ENCODE measurements at places on chromosomes 4 and X.

- no peak for DNase-seq
These were observed 103.3 kb upstream of the ANK2 start for GRCh38 chr4:112946127-112946526.

DNA sequence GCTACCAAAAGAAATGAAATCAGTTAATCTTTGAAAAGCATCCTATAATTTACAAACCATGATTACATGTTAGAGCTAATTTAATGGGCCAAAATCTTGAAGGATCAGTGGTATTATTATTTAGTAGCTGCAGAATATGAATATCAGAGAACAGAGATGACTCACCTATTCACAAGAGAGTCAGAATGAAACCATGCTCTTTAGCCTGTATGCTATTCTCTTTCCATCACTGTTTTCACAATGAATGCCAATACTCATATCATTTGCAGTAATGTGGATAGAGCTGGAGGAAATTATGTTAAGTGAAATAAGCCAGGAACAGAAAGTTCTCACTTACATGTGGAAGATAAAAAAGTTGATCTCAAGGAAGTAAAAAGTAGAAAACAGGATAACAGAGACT, 414.1 kb downstream of the CENPC start:
- DNase-seq, result no peak

DNA sequence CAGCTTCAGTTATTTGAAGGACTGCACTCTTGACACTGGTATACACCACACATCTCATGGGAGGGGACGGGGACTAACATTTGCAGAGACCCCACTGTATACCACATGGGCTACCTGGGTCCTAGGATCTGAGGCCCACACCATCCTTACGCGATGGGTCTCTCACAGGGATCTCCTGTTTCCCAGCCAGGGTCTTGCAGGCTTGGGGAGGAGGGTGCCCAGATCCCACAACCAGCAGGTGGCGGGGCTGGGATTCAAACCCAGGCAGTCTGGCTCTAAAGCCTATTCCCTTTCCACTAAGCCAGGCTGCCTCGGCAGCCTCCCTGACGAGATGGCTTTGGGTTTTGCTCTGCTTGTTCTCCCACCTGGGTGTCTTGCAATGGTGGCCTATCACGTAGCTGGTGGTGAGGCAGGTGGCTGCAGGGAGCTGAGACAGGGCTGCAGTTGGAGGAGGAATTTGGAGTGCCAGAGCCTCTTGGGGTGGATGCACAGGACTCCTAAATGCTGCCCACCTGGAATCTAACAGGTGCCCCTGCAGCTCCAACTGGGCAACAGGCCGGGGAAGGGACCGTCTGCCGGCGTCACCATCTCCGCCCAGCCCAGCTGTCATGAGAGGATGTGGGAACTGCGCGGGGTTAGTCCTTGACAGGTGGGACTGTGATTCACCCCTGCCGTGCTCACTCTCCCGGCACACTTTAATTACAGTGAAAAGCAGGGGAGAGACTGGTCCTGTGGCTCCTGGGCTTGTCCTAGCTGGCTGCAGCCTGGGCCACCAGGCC, 110.7 kb downstream of the PSAPL1 start:
- no peak for DNase-seq

- no peak for DNase-seq
These were observed 348.3 kb downstream of the ARHGAP24 start for GRCh38 chr4:85823295-85823694.

GRCh38 chr4:3148926-3149325, 74.4 kb downstream of the HTT start:
- no peak for DNase-seq

DNA sequence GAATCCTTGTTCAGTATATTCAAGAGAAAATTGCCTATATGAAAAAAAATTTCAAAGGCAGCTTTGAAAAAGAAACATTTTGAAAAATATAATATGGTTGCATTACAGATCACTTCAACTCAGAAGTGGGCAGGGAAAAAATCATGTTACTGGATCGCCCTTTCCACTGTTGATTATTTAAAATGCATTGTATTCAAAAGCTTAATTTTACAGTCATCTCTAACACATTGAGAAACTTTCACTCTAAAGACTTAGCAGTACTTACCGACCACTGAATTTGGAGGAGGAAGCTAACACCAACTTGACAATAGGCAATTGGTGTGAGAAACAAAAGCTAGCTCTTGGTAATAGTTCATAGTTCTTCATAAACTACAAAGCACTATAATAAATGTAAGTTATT, 101.9 kb downstream of the CEP135 start:
- no peak for DNase-seq

DNA sequence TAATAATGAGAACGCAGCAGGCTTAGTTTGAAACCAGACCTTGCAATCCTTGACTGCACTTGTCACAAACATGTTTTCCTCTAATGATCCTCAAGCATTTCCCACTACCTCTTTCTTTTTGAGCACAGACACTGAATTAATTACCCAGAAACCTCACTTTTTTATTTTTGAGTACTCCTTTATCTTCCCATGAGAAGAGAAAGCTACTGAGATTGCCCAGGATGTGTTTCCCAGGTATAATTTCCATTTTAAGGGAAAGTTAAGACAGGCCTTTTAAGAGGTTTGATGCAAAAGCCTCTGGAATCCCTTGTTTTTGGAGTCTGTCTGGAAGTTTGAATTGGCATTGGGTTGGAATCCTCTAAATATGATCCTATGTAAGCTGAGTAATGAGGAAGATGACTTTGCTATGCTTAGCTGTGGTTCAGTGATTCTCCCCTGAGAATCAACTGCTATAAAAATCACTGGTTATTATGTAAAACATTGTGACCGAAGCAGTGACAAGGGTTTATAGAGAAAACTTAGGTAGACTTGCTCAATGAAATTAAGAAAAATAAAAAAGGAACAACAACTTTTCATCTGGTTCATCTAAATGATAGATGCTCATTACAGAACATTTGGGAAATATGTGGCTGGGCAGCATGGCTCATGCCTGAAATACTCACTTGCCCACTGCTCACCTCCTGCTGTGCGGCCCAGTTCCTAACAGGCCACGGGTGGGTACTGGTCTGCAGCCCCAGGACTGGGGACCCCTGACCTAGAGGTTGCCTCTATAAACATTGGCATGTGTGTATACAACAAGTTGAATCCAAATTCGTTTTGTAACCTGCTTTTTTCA, 10.8 kb upstream of the RHOH start:
- DNase-seq, result no peak

DNA sequence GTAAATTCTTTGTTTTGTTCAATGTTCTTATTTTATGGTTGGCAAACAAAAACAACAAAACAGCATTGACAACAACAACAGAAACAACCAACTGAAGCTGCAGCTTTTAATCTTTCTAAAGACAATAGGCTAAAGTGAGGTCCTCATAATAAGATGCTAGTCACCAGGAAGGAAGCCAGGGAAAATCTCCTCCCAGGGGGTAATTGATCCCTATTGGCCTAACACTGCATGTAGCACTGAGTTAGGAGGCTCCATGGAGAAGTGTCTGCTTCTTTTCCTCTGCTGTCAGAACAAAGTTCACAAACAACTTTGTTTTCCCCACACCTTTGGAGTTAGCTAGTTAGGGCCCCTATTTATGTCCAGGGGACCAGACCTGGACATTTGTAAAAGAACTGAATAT, 4.7 kb upstream of the LRAT start:
- no peak for DNase-seq

DNA sequence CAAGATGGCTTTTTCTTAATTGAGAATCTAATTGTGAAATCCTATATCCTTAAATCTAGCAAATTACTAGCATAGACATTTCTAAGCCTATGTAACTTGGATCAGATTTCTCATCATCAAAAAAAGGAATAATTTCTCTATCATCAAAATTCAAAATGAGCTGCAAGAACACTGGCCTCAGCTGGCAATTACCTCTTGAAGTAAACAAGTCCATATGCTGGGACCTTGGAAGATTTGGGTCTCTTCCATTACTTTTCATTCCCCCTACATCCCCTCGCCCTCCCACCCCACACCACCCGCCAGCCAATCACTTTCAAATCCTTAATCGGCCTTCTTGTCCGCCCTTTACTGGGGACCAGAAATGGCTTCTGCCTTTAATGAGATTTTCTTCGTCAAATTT, 23.3 kb upstream of the MBTPS2 start:
- no peak for DNase-seq

- DNase-seq, result no peak
These were observed 144.6 kb downstream of the SOX3 start for GRCh38 chrX:140360284-140360683.

GRCh38 chr4:30817447-30817846, 97.3 kb downstream of the PCDH7 start:
- DNase-seq, result no peak

- DNase-seq, result no peak
These were observed 57.2 kb upstream of the MAML3 start for GRCh38 chr4:140211161-140211560.

- DNase-seq, result no peak
These were observed 169.8 kb upstream of the BCOR start for GRCh38 chrX:40267334-40268187.

- DNase-seq, result no peak
These were observed 531.4 kb upstream of the TECRL start for GRCh38 chr4:64940698-64941097.

DNA sequence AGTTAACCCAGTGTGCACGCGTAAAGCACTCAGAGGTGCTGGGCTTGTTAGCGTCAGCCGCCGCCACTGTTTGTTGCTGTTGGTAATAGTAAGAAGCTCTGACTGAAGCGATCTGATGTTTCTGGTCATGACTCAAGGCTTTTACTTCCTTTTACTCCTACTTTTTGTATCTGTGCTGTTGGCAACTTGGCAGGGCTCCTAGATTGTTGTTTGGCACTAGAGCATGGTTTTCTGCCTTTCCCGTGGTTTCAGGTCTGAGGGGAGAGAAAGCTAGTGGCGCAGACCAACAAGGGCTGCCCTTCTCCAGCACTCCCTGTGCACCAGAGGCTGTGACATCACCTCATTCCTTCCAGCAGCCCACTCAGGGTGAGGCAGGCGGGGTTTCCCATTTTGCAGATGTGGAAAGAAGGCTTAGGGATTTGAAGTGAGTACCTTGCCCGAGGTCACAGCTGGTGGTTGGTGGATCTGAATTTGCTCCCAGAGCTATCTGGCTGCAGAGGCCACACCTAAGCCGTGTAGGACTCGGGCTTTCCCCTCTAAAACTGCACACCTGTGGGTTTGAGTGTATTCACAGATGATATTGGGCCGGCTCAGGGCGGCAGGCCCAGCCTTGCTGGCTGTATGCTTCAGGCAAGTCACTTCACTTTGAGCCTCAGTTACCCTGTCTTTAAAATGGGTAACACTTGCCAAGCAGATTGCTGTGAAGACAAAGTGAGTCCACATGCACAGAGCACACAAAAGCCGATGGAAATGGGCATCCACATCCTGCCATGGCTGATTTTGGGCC, 51.2 kb upstream of the TADA2B start:
- DNase-seq, result no peak

- DNase-seq, result no peak
These were observed 69.8 kb downstream of the IGSF1 start for GRCh38 chrX:131219271-131219670.

GRCh38 chrX:131521824-131522223, 22.1 kb upstream of the OR13H1 start:
- DNase-seq, result no peak

DNA sequence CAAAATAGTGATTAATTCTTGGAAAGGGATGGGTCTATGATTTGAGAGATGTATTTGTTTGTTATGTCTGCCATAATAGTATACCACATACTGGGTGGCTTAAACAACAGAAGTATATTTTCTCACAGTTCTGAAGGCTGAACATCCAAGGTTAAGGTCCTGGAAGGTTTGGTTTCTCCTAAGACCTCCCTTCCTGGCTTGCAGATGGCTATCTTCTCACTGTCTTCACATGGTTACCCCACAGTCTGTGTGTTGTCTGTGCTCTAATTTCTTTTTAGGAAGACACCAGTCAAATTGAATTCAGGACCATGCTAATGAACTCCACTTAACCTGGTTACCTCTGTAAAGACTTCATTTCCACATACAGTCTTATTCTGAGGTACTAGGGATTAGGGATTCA, 25.6 kb downstream of the CXCL2 start:
- no peak for DNase-seq

- DNase-seq, result peak; percentile 37
These were observed at the start of gene GABRB1 for GRCh38 chr4:47031011-47031678. Gene GABRB1, plus strand, starts transcription at chr4:47031567.

GRCh38 chrX:45758319-45758718, 557.6 kb upstream of the DIPK2B start:
- DNase-seq, result no peak

GRCh38 chr4:22456291-22456690, 59.6 kb downstream of the ADGRA3 start:
- DNase-seq, result no peak

GRCh38 chr4:165953181-165953580, 80.1 kb downstream of the TLL1 start:
- no peak for DNase-seq

Data from progenitor cell of endocrine pancreas (in vitro differentiated cells).